ENCODE measurements at places on chromosomes 7 and 10. TPM values are rescaled to one million over a fixed set of nuclear protein-coding genes. Genes with fewer than 3 reads are reported as not detected.

Gene ITIH5
- not detected for total RNA-seq

GRCh38 chr7:35754741-35755140 lies 46.1 kb upstream of the SEPTIN7 start:
- no peak for DNase-seq

DNA sequence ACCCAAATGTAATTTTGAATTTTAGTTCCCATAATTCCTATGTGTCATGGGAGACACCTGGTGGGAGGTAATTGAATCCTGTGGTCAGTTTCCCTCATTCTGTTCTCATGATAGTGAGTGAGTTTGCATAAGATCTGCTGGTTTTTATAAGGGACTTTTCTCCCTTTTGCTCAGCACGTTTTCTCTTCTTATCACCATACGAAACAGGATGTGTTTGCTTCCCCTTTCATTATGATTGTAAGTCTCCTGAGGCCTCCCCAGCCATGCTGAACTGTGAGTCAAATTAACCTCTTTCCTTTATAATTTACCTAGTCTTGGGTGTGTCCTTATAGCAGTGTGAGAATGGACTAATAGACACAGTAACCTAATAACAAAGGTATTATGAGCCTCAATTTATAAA lies 36.1 kb upstream of the ZNF736 start:
- DNase-seq: no peak

DNA sequence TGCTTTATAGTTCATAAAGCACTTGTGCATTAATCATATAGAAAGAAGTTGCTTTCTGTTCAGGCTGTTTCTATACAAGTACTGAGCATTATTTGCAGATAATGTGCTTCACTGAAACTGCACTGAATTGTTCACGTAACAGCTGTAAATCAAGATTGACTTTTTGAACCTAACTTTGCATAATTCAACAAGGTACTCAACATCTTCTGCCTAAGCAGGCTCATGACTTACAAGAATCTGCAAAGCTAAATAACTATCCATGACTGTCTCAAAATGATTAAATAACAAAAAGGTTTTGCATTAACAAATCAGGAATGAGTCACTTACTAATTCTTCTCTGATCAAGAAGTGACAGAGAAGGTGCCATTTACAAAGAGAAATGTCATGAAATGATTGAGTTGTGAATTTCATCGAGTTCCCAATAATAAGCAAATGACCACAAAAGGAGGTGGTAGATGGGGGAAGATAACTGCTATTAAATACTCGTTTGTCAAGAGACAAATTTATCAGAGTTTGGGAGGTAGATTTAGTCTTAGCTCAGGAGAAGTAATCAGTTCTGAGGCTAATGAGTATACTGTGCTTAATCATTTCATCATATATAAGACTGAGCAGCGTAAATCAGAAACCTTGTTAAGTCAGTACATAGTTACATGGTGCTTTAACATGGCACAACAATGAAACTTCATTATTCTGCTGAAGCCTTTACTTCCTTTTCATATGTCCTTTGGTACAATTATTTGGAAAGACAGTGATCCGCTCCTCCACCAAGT lies 161.3 kb upstream of the LRRN3 start:
- no peak for DNase-seq

- DNase-seq: no peak
These were observed 116.6 kb downstream of the NKX6-2 start for GRCh38 chr10:132669208-132669861.

GRCh38 chr7:5528071-5528814 lies 104.6 kb upstream of the TNRC18 start:
- DNase-seq: no peak

DNA sequence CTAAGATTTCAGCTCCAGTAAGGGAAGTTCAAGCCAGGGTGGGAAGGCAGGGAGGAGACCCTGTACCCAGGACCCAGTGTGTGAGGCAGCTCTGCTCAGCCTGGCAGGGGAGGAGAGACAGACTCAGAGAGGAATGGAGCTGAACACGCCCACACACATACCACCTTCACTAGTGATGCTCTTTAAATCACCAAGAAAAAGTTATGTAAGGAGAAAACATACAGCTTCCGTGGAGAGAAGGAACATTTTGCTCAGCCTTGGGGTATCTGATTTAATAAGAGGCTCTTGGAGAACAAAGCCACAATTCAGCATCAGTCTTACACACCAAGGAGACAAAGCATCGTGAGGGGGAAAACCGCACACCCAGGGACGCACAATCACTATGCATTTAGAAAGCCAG lies 62.9 kb downstream of the PRKAG2 start:
- no peak for DNase-seq

Measured in activated T-cell treated with anti-CD3 and anti-CD28 coated beads, Interleukin-2, amount 50 U/mL, for 4 hours (primary cell).